ENCODE measurements at places on chromosomes 6 and 20. TPM values are rescaled to one million over a fixed set of nuclear protein-coding genes. Genes with fewer than 3 reads are reported as not detected.

Gene KIF6
- not detected for total RNA-seq

Gene TSBP1
- total RNA-seq: not detected

- DNase-seq: no peak
Observed at GRCh38 chr6:150314230-150315188, 54.3 kb upstream of the IYD start.

- no peak for DNase-seq
Observed at GRCh38 chr20:62508641-62509051, 32.9 kb upstream of the GATA5 start.

DNA sequence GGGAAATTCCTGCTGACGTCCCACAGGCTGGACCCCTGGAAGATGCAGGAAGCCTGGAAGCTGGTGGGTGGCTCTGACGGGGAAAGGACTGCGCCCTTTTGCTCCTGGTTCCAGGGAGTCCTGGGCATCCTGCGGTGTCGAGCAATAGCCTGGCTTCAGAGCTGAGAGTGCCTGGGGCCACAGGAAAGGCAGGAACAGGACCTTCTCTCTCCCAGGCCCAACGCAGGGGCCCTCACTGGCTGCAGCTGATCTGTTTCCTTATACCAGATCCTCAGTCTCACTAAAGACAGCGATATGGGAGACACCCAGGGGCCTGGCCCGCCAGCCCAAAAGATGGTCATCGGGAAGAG is 1.4 kb downstream of the B3GALT4 start:
- no peak for DNase-seq

DNA sequence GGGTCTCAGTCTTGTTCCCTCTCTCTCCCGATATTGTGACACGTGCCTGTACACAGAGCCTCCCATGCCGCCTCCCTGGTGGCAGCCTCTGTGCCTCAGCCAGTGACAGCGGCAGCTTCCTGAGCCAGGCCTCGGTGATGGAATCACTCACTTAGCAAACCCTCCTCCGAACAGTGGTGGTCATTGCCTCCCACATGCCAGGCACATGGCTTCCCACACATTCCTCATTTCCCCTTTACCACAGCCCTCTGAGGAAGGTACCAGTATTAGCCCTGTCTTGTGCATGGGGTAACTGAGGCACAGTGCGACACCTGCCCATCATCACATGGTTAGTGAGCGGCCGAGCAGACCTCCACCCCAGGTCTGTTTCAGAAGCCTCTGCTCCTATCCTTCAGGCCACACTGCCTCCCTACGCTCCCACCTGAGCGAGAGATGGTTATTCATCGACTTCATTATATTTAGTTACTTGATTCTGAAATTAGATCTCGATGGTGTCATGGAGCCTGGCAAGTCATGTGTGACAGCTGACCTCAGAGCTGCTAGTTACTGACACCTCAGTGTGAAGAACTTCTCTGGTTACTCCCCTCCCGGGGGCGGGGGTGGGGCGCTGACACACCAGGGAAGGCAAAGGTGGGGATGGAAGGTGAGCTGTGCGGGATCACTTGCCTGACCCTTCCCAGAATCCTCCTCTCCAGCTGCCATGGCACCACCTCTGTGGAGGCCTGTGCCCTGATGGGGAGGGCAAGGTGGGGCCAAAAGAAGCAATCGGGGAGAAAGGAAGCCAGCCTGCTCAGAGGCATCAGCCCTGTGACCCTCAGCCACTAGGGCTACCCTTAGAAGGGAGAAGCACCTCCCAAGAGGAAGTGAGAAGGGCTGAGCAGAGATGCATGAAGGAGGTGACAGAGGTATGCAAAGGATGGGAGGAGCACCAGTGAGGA is 17.9 kb downstream of the MDGA1 start:
- DNase-seq: no peak

DNA sequence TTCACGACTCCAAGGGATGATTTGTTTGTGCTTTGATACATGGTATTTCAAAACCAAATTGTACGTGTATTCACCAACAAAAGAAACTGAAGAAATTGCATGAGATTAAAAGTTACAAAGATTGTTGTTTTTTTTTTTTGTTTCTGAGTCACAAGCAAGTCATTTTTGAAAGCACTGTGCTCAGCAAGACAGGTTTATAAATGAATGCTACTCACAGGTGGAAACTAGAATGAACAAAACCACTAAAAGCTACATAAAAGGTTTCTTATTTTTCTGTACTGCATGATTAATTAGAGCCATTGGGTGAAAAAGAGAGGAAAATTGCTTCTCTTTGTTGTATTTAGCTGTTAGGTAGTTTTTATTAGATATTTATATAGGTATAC is 90.2 kb upstream of the RIPOR2 start:
- no peak for DNase-seq

GRCh38 chr6:13526727-13527670 is 39.6 kb upstream of the GFOD1 start:
- peak; percentile 78 for DNase-seq

DNA sequence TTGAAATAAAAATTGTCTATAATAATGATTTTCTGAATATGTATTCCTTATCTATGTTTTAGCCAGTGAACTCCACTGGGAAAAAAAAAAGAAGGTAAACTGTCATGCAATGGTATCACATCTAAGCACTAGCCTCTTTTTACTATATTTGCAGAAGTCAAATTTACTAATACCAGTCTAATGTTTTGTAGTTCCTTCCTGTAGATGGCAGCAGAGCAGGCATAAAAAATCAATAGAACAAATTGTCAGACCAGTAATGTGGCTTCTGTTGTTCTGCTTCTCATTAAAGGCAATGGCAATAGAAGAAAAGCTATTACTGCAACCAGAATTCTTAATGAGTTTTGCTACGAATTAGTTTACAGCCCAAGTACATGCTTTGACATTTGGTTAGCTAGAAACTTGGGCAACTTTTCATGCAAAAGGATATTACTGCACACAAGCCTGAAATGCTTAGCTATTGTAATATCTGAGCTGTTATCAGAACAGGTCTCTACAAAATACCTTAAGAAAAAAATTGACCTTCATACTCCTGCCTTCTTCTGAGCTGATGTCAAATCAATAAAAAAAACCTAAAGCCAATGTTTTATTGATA is 476.9 kb downstream of the KHDRBS2 start:
- DNase-seq: no peak
